ENCODE measurements at places on chromosomes 13 and 19.

- DNase-seq, result no peak
Measured at GRCh38 chr13:27962128-27962841, 6.8 kb downstream of the CDX2 start.

GRCh38 chr13:48902368-48902767 lies 73.3 kb upstream of the FNDC3A start:
- no peak for DNase-seq

DNA sequence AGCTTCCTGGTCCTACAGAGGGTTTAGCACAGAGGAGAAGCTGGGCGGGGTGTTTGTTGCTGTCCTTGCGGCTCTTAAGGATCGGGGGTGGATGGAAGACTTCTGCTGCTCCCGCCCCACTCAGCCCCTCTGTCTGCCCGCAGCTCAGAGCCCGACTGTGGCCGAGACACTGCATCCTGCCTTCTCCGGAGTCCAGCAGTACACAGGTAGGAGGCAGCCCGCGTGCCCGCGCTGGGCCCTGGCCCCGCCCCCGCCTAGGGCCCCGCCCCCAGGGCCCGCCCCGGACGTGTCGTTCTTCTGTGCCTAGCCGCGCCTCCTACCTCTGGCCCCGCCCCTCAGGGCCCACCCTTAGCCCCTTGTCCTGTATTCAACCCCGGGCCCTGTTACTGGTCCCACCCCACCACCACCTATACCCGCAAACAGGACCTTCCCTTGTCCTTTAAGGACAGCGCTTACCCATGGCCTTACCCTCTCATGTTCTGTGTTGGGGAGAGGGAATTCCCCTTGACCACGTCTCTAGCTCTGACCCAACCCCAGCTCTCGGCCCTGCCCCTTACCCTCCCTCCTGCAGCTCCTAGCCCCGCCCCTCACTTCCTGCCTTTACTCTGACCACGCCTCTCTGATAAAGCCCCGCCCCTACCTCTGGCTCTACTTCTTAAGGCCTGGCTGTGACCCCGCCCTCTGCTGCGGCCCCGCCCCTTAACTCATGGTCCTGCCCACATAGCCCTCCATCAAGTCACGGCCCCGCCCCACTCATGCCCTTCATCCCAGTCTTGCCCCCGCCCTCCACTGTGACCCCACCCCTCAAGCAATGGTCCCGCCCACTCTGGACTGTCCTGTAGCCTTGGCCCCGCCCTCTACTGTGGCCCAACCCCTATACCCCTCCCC lies 60.5 kb downstream of the CELF5 start:
- no peak for DNase-seq

DNA sequence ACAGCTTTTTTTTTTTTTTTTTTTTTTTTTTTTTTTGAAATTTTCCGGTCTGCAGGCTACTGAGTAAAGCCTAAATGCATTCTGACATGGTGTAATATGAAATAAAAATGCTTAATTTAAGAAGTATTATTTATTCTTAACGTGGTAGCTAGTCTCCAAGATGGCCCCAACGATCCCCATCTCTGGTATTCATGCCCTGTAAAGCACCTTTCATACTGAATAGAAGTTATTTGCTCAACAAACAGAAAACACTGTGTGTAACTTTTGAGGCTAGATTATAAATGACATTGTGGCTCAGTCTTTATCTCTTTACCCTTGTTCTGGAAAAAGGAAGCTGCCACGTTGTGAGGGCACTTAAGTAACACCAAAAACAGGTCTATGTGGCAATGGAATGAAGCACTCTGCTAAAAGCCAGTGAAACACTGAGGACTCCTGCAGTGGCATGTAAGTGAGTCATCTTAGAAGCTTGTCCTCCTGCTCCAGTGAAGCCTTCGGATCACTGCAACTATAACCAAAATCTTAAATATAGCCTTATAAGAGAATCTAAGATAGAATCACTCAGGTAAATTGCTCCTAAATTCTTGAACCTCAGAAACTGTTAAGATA lies 128.7 kb downstream of the UGGT2 start:
- DNase-seq, result no peak

- DNase-seq, result no peak
Measured at GRCh38 chr13:94416454-94417080, 62.9 kb downstream of the DCT start.

- DNase-seq, result no peak
Measured at GRCh38 chr13:38042771-38043170, 173.2 kb upstream of the TRPC4 start.

GRCh38 chr13:98500963-98501421 lies 75.9 kb downstream of the STK24 start:
- DNase-seq, result no peak

GRCh38 chr19:45643927-45644771 lies 5.0 kb upstream of the EML2 start:
- no peak for DNase-seq

- DNase-seq, result no peak
Measured at GRCh38 chr13:36288794-36289391, 8.7 kb downstream of the CCDC169 start.
